ENCODE measurements at places on chromosomes 1 and 21.

GRCh38 chr21:32698971-32699693 lies 28.7 kb downstream of the SYNJ1 start:
- no peaks in the 10 kb centered on the region for H3K36me3 ChIP-seq
- no peak overlapping the region for H3K4me3 ChIP-seq
- no peaks in the 10 kb centered on the region for H3K27me3 ChIP-seq
- peaks cover 3% of the 10 kb centered on the region for H3K4me1 ChIP-seq
- no peak for DNase-seq
- H3K27ac ChIP-seq = no peak overlapping the region

DNA sequence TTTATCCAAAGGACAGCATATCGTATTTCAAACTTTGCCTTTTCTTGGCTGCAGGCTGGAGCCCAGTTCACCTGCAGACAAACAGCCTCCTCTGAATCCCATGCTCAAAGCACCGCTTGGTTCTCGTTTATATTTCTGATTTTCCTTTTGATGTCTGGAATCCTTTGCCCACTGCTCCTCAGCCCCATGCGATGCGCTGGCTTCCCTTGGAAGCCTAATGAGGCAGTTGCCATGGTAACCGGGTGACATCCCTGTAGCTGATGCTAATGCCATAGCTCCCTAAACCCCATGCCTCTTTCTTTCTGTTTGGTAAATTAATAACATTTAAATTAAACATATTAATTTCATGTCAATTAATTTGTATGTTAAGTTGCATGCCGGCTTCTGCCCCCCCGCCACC lies 327.1 kb downstream of the PRDM2 start:
- H3K27me3 ChIP-seq = no peaks in the 10 kb centered on the region
- H3K36me3 ChIP-seq = no peaks in the 10 kb centered on the region
- H3K4me3 ChIP-seq = no peak overlapping the region

- H3K36me3 ChIP-seq = peaks cover 27% of the 10 kb centered on the region
- H3K4me1 ChIP-seq = peaks cover 6% of the 10 kb centered on the region
- no peak for DNase-seq
- H3K27me3 ChIP-seq = no peaks in the 10 kb centered on the region
- no peak overlapping the region for H3K4me3 ChIP-seq
- H3K27ac ChIP-seq = peak overlapping the region; percentile 87
These were observed 38.2 kb upstream of the PPP1R15B start for GRCh38 chr1:204449678-204450280.

GRCh38 chr1:225418598-225418997 lies 9.2 kb downstream of the LBR start:
- peaks cover 56% of the 10 kb centered on the region for H3K36me3 ChIP-seq
- no peaks in the 10 kb centered on the region for H3K4me1 ChIP-seq
- DNase-seq = no peak
- H3K4me3 ChIP-seq = no peak overlapping the region

All from ascending aorta (tissue), 2 donors.